ENCODE measurements at places on chromosomes 2 and 18.

- DNase-seq = no peak
Measured at GRCh38 chr2:12227941-12228608, 481.6 kb downstream of the LPIN1 start.

- DNase-seq = no peak
Measured at GRCh38 chr2:105473011-105473410, 74.2 kb upstream of the FHL2 start.

DNA sequence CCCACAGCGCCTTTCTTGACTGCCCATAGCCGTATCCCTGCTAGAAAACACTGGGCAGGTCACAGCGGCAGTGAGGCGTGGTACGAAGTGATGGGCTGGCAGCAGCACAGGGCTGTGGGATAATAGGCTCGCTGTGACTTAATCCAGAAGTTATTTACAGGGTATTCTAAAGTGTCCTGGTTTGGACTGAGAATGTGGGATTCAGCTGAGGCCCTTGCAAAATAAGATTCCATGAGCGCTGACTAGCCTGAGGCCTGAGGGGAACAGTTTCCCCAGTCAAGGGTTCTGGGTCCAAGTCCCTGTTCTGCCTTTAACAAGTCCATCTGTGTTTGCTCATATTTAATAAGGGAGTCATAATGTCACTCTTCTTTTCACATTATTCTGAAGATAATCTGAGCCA, 34.6 kb downstream of the SETBP1 start:
- DNase-seq = no peak

DNA sequence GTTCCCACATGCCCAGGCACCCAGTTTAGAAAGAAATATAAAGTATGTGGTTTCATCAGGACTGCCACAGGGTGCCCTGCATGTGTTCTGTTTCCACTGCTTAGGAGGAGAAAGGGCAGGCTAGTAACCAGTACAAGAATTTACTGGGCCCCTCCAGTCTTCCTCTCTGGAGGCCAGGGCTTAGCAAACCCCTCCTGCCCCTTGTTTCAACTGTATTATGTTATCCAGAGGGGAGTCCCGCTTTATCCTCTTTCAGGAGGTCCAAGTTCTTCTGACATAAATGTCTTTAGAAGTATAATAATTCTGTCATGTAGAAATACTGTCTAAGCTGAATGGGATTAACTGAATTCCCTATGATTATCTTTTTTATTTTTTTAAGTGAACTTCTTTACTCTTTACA, 132.1 kb downstream of the WDSUB1 start:
- no peak for DNase-seq

GRCh38 chr18:62183578-62184195, 3.2 kb downstream of the PIGN start:
- DNase-seq = peak; percentile 50

DNA sequence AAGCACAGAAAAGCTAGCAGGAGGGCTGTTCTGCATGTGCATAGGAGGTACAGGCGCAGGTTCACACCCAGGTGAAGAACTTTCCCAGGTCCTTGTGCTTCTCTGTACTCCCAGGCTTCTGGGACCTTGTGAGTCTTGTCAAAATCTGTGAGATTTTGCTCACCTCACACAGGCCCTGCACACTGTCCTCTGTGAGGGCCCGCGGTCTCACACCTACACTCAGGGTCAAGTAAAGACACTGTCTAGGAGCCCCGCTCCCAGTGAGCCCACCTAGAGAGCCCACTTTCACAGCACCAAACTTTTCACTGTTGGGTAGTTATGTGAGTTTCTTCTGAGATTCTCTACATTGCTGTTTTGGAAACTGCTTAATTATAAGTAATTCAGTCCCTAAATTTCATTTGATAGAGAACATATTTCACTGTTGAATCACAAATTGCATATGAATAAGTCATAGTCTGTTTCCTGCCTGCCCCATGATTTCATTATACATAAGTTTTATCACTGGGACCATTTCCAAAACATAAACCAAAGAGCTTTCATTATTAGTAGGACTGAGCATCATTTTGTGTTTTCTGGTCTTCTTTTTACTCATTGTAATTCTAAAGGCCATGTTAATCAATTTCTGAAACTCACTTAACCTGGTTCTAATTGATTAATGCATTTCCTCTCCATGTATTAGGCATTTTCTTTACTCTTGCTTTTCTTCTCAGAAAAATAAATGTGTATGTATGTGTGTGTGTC, 234.2 kb upstream of the SPOPL start:
- DNase-seq = no peak

- DNase-seq = no peak
Measured at GRCh38 chr2:209584472-209584871, 160.6 kb downstream of the MAP2 start.

GRCh38 chr2:216078776-216079175, 2.8 kb downstream of the PECR start:
- DNase-seq = no peak

GRCh38 chr2:181770150-181770549, 89.8 kb upstream of the NEUROD1 start:
- DNase-seq = no peak

GRCh38 chr2:213057977-213058376, 93.4 kb downstream of the IKZF2 start:
- DNase-seq = no peak

DNA sequence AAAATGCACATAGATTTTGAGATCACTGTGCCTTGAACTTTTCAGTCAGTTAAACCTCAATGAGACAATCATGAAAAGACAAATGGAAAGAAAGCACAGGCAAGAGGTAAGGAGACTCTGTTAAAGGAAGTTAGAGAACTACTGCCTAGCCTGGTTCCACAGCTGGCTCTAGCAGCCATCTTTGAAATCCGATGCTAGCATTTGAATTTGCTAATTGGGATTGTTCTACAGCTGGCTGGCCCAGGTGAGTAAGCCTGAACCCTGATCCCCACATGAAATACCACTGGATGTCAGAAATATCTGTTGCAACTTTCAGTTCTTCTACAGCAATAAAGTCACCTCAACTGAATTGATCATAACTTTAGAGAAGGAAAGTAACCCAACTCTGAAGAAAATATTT, 315.2 kb upstream of the CHAC2 start:
- no peak for DNase-seq

GRCh38 chr2:72913486-72914205, 3.7 kb upstream of the EMX1 start:
- DNase-seq = no peak

DNA sequence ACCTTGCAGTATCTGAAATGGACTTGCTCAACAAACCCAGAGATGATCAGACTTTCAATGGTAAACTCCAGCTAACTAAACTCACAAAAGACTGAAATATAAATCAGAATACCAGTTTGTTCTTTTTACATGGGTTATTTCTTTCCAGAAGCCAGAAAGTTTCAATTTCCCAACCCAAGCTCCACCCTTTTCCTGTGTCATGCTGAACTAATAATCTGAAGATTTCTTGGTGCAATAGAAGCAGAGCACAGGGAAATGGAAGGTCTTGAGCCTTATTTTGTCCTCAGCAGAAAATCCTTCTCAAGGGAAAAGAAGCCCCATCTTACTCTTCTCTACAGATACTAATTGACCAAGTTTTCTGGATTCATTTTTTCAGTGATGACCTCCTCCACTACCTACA, 93.3 kb upstream of the PAPOLG start:
- no peak for DNase-seq

GRCh38 chr2:238985041-238985729, 137.3 kb downstream of the TWIST2 start:
- DNase-seq = no peak

DNA sequence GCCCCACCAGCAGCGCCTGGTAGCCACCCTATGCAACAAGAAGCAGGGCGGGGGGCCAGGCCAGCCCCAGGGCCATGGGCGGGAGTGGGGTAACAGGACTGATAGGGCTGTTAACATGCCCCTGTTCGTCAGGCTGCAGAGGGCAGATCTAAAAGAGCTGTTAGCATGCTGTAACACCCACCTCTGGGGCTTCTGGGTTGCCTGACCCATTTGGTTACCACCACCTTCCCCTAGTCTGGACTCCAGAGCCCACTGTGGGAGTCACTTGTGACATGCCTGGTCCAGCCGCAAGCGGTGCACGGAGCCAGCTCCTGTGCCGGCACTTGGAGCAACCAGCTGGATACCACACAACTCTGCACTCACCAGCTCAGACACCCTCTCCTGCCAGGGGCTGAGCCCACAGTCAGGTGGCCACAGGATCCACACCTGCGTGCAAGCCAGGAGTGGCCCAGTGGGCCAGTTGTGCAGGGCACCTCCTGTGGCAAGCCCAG, 2.1 kb downstream of the METTL8 start:
- no peak for DNase-seq

DNA sequence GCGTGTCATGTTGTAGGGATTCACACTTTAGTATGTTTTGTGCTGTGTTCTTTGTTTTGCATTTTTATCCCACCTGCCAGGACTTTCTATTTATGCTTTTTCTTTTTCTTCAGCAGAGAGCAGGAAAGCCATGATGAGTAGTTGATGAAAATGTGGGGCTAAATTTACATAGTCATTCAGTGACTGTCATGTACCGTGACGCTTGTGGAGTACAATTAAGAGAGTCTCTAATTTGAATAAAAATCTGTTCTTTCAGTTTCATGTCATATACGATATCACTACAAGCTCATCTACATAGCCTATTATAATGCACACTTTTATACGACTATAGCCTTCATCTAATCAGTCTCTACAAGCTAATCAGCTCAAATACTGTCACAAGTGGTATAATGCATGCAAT, 112.7 kb upstream of the SPATS2L start:
- no peak for DNase-seq

DNA sequence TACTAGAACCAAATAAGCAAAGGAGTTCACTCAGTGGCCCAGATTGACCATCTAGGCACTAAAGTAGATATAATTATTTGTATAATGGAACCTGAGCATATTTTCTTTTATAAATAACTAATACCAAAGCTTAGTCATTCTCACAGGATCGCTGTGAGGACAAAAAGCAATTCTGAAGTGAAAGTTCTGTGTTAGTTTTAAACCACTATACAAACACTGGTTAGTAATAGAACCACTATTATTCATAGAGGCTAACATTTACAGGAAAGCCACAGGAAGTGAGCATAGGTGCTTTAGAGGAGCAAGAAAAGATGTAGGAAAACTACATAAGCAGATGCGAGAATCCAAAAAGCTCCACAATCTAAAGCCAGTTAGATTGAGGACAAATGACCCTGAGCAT, 364.7 kb downstream of the XIRP2 start:
- DNase-seq = no peak

GRCh38 chr2:223101340-223102039, 49.5 kb downstream of the KCNE4 start:
- DNase-seq = no peak

- no peak for DNase-seq
Measured at GRCh38 chr2:108605947-108606346, 71.7 kb downstream of the LIMS1 start.

GRCh38 chr18:70332694-70333093, 43.8 kb downstream of the SOCS6 start:
- DNase-seq = no peak

GRCh38 chr2:215949991-215950404, 63.4 kb downstream of the MREG start:
- DNase-seq = peak; percentile 16

- DNase-seq = no peak
Measured at GRCh38 chr2:130720036-130720435, 8.8 kb upstream of the GPR148 start.
